ENCODE measurements at places on chromosomes 6 and 20. TPM values are rescaled to one million over a fixed set of nuclear protein-coding genes. Genes with fewer than 3 reads are reported as not detected.
A peak's percentile ranks its signal among the peaks of the same experiment; 100 is the strongest.

- H3K4me1 ChIP-seq = no peaks in the 10 kb centered on the region
- DNase-seq = no peak
- H3K27me3 ChIP-seq = peaks cover 2% of the 10 kb centered on the region
- no peak overlapping the region for H3K27ac ChIP-seq
- no peaks in the 10 kb centered on the region for H3K36me3 ChIP-seq
- no peak overlapping the region for H3K4me3 ChIP-seq
These were observed 210.4 kb downstream of the TAF4 start for GRCh38 chr20:61855286-61855685.

- H3K27ac ChIP-seq = no peak overlapping the region
- H3K4me1 ChIP-seq = peaks cover 23% of the 10 kb centered on the region
- no peaks in the 10 kb centered on the region for H3K36me3 ChIP-seq
- no peak for DNase-seq
- H3K27me3 ChIP-seq = no peaks in the 10 kb centered on the region
These were observed 3.7 kb upstream of the BICRAL start for GRCh38 chr6:42778122-42778521.

- no peak for DNase-seq
- peaks cover 4% of the 10 kb centered on the region for H3K4me1 ChIP-seq
- H3K27ac ChIP-seq = no peak overlapping the region
- H3K27me3 ChIP-seq = no peaks in the 10 kb centered on the region
- H3K36me3 ChIP-seq = no peaks in the 10 kb centered on the region
These were observed 25.3 kb upstream of the TIAM2 start for GRCh38 chr6:154969796-154970195.

DNA sequence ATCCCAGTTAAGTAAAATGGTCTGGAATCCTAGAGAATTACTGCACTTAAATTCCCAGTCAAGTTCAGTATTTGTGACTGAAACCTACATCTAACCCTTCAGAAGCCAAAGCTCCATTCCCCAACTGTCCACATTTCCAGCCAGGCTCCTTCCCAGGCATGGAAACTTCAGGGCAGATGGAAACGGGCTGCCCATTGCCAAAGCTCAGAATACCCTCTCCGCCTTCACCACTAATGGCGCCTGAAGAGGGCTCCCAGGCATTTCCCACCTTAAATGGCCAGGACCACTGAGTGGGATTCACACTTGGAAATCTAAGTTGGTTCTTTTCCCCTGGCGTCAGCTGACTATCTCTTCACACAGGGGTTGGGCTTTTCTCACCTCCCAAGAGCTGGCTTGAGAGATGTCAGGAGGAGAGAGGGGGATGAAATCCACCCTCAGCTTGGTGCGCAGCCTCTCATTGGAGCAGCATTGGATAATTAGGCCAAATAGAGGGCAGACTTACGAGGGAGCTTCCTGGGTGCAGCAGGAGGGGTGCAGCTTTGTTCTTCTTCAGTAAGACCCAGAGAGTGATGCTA is 82.9 kb downstream of the ANKRD60 start:
- peaks cover 16% of the 10 kb centered on the region for H3K4me1 ChIP-seq
- H3K36me3 ChIP-seq = no peaks in the 10 kb centered on the region
- DNase-seq = no peak
- H3K4me3 ChIP-seq = no peak overlapping the region
- H3K27me3 ChIP-seq = no peaks in the 10 kb centered on the region

- H3K27me3 ChIP-seq = no peaks in the 10 kb centered on the region
- no peak for DNase-seq
- H3K27ac ChIP-seq = no peak overlapping the region
- no peaks in the 10 kb centered on the region for H3K36me3 ChIP-seq
- H3K4me1 ChIP-seq = peaks cover 9% of the 10 kb centered on the region
- no peak overlapping the region for H3K4me3 ChIP-seq
These were observed 178.3 kb downstream of the ZDHHC14 start for GRCh38 chr6:157559201-157559756.

DNA sequence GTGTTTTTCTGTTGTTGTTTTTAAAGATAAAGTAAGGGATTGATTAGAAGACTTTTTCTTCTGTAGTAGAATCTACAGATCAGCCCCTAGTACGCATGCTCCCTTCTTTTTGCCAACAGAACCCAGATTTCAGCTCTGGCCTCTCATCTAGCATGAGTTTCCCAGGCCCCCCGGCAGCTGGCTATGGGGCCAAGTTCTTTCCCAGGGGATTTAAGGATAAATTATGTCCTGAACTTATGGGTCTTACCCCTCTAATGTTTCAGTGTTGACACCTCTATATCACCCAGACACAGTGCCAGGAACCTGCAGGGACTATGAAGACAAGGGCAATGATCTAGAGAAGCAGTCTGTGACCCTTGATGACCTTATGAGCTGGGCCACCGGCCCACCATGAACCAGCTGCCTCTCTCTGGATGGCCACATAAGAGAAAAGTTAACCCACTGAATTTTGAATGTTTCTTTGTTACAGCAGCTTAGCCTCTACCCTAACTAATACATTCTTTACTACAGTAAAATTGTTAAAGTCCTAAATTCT is 150.5 kb downstream of the UNC5CL start:
- H3K4me1 ChIP-seq = peaks cover 7% of the 10 kb centered on the region
- no peak for DNase-seq
- H3K27ac ChIP-seq = no peak overlapping the region

GRCh38 chr6:90445533-90446108 is 141.3 kb downstream of the MAP3K7 start:
- H3K4me3 ChIP-seq = no peak overlapping the region
- no peaks in the 10 kb centered on the region for H3K27me3 ChIP-seq
- no peaks in the 10 kb centered on the region for H3K36me3 ChIP-seq

DNA sequence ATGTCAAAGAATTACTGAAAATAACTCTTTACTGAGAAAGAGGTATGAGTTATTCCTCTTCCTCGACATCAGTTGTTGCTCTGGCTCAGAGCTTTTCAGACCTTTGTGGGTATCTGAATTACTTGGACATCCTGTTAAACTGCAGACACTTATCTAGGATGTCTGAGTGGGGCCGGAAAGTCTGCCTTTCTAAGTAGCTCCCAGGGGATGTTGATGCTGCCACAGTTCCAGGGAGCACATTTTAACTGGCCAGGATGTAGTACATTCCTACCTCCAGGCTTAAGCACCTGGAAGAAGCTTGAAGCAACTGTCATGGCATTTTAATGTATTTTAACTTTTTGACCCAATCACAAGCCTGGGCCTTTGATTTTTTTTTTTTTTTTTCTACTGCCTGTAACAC is 265.8 kb upstream of the PLCB4 start:
- DNase-seq = no peak
- no peaks in the 10 kb centered on the region for H3K4me1 ChIP-seq
- no peaks in the 10 kb centered on the region for H3K27me3 ChIP-seq
- H3K4me3 ChIP-seq = no peak overlapping the region

- no peak overlapping the region for H3K27ac ChIP-seq
- no peak overlapping the region for H3K4me3 ChIP-seq
- no peaks in the 10 kb centered on the region for H3K4me1 ChIP-seq
- no peak for DNase-seq
These were observed 65.3 kb downstream of the BMP2 start for GRCh38 chr20:6832811-6833210.

- no peak overlapping the region for H3K27ac ChIP-seq
- no peaks in the 10 kb centered on the region for H3K36me3 ChIP-seq
- H3K4me3 ChIP-seq = no peak overlapping the region
- H3K27me3 ChIP-seq = no peaks in the 10 kb centered on the region
- DNase-seq = no peak
- H3K4me1 ChIP-seq = no peaks in the 10 kb centered on the region
These were observed 93.6 kb downstream of the RIMS1 start for GRCh38 chr6:71979911-71980310.

DNA sequence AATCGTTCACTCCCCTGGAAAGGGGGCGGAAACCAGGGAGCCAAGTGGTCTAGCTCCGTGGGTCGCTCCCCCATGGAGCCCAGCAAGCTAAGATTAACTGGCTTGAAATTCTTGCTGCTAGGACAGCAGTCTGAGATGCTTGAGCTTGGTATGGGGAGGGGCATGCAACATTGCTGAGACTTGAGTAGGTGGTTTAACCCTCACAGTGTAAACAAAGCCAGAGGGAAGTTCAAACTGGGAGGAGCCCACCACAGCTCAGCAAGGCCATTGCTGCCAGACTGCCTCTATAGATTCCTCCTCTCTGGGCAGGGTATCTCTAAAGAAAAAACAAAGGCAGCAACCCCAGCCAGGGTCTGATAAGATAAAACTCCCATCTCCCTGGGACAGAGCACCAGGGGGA is 43.2 kb downstream of the COL21A1 start:
- H3K4me1 ChIP-seq = no peaks in the 10 kb centered on the region
- no peak overlapping the region for H3K27ac ChIP-seq
- no peak overlapping the region for H3K4me3 ChIP-seq
- no peak for DNase-seq
- H3K36me3 ChIP-seq = no peaks in the 10 kb centered on the region

- H3K4me3 ChIP-seq = no peak overlapping the region
- H3K27ac ChIP-seq = no peak overlapping the region
- H3K27me3 ChIP-seq = no peaks in the 10 kb centered on the region
- no peak for DNase-seq
These were observed 127.9 kb upstream of the FOXO3 start for GRCh38 chr6:108432792-108433191.

DNA sequence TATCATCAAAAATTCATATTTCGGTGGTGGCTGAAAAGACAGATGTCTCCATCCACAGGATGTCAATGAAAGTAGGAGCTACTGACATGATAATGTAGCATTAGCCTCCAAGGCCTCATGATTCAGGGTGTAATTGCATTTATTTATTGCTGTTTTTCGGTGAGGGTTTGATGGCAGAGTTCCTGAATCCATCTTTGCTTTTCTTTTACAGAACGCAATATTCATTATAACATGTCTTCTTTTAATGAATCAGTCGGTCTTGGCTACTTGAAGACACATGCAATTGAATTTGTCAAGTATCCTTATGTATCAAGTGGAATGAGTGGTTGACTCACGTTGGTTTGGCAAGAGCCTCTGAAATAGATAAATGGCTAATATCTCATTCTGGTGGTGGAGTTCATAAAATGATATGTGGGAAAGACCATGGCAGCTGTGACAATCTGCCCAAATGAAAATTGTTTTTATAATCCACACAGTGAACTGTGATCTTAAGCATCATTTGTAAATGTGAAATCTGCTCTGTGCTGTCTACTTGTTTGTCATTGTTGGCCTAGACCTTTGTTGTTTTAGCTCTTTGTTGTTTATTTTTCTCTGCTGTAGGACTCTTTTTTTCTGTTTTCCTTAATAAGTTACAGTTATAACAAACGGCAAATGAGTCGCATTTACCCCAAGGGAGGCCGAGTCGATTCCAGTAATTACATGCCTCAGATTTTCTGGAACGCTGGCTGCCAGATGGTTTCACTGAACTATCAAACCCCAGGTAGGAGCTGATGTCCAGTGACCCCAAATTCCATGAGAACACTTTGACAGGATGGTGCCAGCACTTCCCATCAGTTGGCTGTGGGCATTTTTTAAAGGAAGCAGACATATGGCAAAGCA is 105.7 kb upstream of the LAMP5 start:
- H3K4me1 ChIP-seq = no peaks in the 10 kb centered on the region
- H3K36me3 ChIP-seq = no peaks in the 10 kb centered on the region
- no peak overlapping the region for H3K27ac ChIP-seq

DNA sequence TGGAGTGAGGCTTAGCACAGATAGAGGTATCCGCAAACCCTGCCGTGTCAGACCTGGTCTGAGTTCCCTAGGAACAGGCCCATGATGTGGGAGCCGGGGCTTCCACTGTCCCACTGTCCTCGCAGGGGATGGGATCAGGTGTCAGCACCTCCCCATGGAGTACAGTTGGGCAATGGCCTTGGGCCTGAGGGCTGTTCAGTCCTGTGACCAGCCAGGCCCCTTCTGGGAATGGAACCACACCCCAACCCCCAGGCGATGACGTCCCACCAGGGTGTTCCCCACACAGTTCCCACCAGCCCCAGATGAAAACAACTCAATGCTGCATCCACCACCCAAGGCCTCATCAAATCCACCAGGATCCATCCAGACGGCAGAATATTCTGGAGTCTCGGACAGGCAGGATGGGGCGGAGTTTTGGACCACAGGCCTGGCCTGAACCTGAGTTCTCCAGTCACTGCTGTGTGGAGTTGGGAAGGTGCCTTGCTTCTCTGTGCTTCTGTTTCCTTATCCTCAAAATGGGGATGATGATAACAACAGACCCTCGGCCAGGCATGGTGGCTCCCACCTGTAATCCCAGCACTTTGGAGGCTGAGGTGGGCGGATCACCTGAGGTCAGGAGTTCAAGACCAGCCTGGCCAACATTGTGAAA is 62.2 kb downstream of the UBE2V1 start:
- no peaks in the 10 kb centered on the region for H3K27me3 ChIP-seq
- DNase-seq = no peak
- peaks cover 6% of the 10 kb centered on the region for H3K4me1 ChIP-seq
- no peak overlapping the region for H3K4me3 ChIP-seq
- H3K36me3 ChIP-seq = no peaks in the 10 kb centered on the region
- no peak overlapping the region for H3K27ac ChIP-seq

- no peak for DNase-seq
- H3K4me1 ChIP-seq = peaks cover 14% of the 10 kb centered on the region
- no peaks in the 10 kb centered on the region for H3K27me3 ChIP-seq
- no peak overlapping the region for H3K27ac ChIP-seq
- H3K4me3 ChIP-seq = no peak overlapping the region
These were observed 55.4 kb downstream of the IPCEF1 start for GRCh38 chr6:154301086-154301625.

DNA sequence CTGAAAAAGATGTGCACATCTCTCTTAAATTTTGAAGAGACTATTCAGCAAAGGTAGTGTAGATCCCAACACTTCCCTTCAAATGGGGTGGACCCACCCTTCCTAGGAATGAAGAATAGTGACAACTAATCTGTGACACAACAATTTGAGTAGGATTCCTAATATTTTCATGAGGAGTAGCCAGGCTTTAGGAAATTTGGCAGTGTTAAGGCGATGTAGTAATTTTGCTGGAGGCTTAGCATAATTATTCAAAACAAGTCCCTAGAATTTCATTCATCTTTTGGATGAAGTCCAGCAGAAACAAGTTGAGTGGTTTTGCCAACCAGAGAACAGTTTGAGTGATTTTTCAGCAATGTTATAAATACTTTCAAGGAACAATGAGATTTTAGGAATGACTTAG is 52.4 kb downstream of the ELOVL4 start:
- no peak for DNase-seq
- no peak overlapping the region for H3K4me3 ChIP-seq
- no peaks in the 10 kb centered on the region for H3K36me3 ChIP-seq
- H3K27me3 ChIP-seq = no peaks in the 10 kb centered on the region
- no peaks in the 10 kb centered on the region for H3K4me1 ChIP-seq
- H3K27ac ChIP-seq = no peak overlapping the region

GRCh38 chr20:64005394-64005793 is 24.5 kb downstream of the PRPF6 start:
- no peak for DNase-seq
- peaks cover 27% of the 10 kb centered on the region for H3K36me3 ChIP-seq
- peaks cover 14% of the 10 kb centered on the region for H3K4me1 ChIP-seq
- no peak overlapping the region for H3K4me3 ChIP-seq
- no peaks in the 10 kb centered on the region for H3K27me3 ChIP-seq

GRCh38 chr20:57211908-57212533 is 54.4 kb downstream of the BMP7 start:
- peak overlapping the region; percentile 1 for H3K27ac ChIP-seq
- H3K4me1 ChIP-seq = peaks cover 30% of the 10 kb centered on the region
- H3K27me3 ChIP-seq = no peaks in the 10 kb centered on the region
- DNase-seq = no peak

The MYL9 gene
- total RNA-seq = 382 TPM

The SPTLC3 gene
- 34.7 TPM for total RNA-seq

The DEFB113 gene
- not detected for total RNA-seq

The BHLHE23 gene
- total RNA-seq = 0.49 TPM

The CLIC5 gene
- 15.1 TPM for total RNA-seq

The TTK gene
- total RNA-seq = 37.4 TPM

The TCF15 gene
- not detected for total RNA-seq
